ENCODE measurements at places on chromosomes 1 and 21.

DNA sequence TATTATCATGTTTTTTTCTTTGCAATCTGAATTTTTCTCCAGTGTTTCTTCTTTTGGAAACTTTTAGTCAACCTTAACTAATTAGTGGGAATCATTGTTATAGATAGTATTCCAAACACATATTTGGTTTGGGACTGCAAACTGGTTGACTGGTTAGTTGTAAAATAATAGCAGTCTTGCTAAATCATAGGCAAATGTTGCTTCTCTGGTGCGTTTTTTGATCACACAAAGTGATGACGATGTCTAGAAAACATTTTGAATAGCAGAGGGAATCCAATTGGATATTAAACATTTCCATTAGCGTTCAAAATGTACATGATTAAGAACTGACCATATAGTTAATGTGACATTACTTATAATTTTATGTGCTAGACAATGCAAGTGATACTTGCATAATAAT, 4.5 kb downstream of the DNAJB4 start:
- DNase-seq = no peak

- no peak for DNase-seq
Measured at GRCh38 chr1:244294599-244295224, 157.0 kb downstream of the ADSS2 start.

DNA sequence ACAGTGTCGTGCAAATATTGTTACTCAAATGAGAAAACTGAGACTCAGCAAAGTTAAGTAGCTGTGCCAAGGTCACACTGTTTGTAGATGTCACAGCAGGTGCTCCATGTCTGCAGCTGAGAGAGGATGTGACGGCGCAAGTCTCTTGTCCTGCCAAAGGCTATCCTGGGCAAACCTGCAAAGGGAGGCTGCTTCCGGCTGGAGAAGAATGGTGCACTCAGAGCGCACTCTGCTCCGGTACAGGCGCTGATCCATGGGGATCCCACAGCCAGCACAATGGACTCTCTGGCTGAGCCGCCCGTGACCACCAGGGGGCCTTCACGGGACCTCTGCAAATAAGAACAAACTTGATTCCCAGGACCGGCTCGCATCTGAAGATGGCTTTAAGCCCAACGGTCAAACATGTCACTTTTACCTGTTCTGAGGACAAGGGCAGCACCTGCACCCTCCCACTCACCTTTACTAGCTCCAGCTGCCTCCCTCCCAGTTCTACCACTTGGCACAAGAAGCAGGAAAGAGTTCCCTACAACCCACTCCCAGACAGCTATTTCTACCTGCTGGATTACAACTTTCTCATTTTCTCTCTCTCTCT, 21.9 kb downstream of the RD3 start:
- DNase-seq = peak; percentile 36

- no peak for DNase-seq
Measured at GRCh38 chr1:202121006-202121405, 1.7 kb upstream of the GPR37L1 start.

GRCh38 chr21:32705139-32705538, 22.7 kb downstream of the SYNJ1 start:
- no peak for DNase-seq
